WTC11 (cell line): ENCODE measurements at places on chromosomes 12 and 14. TPM values are rescaled to one million over a fixed set of nuclear protein-coding genes. Genes with fewer than 3 reads are reported as not detected.

DNA sequence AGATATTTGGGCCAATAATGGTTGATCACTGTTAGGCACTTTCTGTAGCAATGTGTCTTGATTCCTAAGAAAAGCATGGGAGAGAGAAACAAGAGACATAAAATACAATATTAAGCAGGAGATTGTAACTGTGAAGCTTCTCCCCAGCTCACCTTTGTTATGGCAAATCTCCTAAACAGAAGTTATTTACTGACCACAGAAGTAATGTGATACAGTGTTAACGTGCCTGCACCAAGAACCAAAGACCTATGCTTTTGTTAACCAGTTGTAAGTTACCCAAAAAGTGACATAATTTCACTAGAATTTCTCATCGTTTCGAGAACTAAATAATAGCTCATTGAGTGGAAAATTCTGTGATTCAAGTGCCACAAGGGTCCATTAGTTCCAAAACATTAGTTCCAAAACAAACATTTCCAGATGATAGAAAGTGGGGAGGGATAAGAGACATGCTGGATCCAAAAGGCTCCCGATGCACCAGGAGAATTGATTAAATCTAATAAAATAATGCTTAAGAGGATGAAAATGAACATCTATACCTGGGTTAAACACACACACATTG lies 14.3 kb downstream of the RERG start:
- DNase-seq: no peak

DNA sequence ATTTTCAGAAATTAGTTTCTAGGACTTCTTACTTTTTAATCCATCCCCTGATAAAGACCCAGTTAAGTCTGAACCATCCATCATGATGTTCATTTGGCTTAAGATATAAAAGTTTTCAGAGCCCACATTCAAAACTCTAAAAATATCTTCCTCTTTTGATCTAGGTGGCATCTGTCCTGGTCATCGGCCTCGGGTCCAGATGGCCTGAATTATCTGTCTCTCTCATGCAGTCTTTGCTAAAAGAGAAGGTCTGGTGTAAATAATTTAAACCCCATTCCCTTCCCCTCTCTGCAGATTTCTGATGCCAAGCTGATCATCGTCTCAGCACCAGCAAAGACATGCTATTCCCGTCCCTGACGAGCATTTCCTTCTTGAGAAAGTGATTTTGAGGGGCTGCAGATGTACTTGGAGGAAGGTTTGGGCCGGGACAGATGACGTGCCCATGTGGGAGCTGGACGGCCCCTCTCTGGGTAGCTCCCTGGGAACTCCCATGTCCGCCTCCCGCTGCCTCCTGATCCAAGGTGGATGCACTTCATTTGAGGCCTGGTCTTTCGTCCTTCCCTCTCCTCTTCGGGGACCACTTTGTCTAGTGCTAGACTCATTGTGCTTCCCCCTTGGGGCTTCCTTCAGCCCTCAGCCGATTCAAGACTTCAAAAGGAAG lies 173.0 kb upstream of the PRMT8 start:
- no peak for DNase-seq

DNA sequence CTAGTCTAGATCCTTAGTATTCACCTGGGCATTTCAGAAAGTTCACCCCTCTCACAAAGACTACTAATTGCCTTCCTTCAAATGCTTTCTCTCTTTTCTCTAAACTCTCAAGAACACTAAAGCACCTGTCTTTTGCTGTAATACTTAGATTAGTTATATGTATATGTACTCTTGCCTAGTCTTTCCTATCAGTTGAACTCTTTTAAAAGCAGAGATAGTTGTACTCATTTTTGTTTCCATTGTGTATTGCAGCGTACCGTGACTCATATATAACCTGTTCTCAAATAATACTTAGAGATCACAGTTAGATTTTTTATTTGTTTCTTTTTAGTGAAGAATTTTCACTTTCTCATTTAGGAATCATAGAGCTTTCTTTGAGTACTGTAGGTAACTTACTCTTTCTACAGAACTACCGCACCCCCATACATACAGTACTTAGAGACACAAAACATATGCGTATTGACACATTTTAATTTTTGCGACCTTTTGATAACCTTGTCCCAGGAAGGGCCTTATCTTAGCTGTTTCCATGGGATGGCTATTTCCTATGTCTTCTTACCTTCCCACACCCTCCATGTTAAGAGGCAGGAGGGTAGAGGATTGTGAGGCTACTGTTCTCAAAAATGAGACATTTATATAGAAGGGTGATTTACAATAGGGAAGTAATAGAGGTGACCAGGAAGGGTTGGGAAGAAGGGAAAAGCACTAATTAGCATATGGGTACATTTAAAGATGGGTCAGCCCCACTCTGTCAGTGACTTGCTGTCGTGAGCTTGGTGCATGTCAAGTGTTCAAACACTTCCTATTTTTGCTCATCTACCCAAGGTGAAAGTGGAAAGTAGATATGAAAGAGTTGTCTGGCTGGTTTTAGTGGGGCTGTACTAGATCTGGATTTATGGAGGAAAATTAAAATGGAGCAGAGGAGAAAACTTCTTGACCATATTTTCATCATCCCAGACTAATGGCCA lies 74.3 kb downstream of the PLEKHA5 start:
- no peak for DNase-seq

- no peak for DNase-seq
Observed at GRCh38 chr12:131857908-131858850, 30.0 kb downstream of the MMP17 start.

DNA sequence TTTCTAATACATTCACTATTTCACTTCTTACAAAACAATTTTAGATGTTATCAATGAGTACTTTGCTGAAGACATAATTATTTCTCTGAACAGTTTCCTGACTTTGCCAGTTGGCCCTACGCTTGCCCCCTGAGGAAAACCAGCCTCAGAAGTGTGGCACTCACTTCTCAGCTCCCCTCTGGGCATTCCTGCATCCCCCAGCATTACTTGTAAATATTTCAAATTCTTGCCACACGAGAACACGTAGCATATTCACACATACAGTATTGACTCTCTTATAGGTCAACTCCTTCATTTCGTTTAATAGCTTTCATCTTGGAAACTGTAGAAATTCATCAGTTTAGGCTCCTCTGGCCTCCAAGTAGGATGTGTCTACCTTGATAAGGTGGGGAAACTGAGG lies 65.2 kb downstream of the OTX2 start:
- DNase-seq: no peak

DNA sequence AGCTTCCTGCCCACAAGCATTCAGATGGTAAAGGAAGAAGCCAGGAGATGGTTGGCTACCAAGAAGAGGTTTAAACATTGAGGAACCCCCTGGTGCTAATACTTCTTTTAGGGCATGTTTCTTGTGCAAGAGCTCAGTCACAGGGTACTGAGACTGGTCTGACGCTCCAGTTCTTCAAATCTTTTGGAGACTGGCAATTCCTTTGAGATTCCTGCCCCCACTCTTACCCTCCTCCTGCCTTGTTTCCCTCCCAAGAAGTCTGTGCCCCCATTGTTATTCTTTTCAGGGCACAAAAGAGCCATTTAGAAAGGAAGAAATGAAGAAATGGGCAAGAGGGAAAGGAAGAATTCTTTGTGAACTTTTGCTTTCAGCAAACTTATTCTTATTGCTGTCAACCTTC lies 11.8 kb downstream of the A2ML1 start:
- DNase-seq: no peak

- DNase-seq: no peak
Observed at GRCh38 chr12:100656141-100656540, 82.7 kb downstream of the GAS2L3 start.

GRCh38 chr12:59386236-59386635 lies 209.6 kb upstream of the SLC16A7 start:
- DNase-seq: no peak

- DNase-seq: no peak
Observed at GRCh38 chr14:103489621-103490020, 33.0 kb downstream of the CKB start.

DNA sequence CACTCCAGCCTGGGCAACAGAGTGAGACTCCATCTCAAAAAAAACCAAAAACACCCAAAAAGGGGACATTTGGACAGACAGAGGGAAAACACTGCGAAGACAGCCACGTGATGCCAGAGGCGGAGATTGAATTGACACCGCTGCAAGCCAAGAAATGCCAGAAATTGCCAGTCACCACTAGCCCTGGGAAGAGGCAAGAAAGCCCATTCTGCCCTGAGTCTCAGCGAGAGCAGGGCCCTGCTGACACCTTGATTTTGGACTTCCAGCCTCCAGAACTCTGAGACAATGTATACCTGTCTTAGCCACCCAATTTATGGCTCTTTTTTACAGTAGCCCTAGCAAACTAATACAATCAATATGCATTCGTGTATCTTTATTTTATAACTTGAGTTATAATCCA lies 7.4 kb upstream of the IGFBP6 start:
- DNase-seq: no peak

GRCh38 chr12:68189821-68190242 lies 30.3 kb upstream of the IFNG start:
- no peak for DNase-seq

GRCh38 chr12:91630596-91631293 lies 448.1 kb upstream of the DCN start:
- DNase-seq: no peak

DNA sequence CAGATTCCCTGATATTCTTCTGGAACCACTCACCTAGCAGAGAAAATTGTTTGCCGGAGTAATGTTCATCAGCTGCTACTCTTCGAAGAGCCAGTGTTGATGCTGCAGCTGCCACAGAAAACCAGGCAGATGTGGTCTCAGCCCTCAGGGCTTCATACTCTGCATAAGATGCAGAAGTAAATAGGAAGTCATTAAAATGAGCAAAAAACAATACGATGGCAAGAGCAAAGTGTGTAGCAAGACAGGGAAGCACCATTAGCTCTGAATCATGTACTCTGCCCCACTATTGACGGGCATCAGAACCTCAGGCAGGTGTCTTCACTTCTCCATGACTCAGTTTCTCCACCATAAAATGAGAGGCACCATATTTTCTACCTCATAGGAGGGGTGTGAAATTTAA lies 991.6 kb upstream of the TMEM132C start:
- DNase-seq: no peak

GRCh38 chr12:88235183-88235833 lies 93.2 kb downstream of the TMTC3 start:
- DNase-seq: no peak

- no peak for DNase-seq
Observed at GRCh38 chr12:58719161-58719560, 201.1 kb downstream of the LRIG3 start.

DNA sequence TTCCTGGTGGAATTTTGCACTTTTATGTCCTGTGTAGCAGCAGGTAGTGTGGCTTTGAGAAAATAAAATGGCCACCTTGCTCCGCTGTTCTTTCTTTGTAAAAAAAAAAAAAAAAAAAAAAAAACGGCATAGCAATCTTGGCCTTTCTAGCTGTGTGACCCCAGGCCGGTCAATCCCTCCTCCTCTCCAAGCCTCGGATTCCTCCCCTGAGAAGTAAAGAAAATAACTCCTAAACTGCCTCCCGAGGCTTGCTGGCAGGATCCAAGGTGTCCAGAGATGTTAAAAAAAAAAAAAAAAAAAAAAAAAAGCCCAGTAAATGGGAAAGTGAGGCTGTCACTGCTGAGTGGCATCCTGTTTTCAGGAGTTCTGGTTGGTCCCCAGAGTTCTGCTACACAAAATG lies 23.9 kb upstream of the MAP1LC3B2 start:
- DNase-seq: no peak

DNA sequence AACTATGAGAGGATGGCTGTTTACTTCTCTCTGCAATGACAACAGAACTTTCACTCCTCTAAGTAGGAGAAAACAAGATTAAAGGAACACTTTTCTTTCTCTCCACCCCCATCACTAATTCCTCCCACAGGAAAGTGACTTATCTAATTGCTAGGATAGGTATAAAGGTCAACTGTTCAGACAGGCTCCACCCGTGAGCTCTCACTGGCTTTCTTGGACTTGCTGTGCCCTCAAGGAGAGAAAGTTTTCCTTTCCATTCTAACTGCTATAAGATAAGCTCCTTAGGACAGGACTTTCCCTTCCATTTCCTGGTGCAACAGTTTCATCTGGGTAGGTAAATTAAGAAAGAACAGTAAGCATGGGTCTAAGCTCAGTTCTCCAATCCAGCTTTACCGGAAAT lies 4.8 kb downstream of the SLC41A2 start:
- DNase-seq: no peak

DNA sequence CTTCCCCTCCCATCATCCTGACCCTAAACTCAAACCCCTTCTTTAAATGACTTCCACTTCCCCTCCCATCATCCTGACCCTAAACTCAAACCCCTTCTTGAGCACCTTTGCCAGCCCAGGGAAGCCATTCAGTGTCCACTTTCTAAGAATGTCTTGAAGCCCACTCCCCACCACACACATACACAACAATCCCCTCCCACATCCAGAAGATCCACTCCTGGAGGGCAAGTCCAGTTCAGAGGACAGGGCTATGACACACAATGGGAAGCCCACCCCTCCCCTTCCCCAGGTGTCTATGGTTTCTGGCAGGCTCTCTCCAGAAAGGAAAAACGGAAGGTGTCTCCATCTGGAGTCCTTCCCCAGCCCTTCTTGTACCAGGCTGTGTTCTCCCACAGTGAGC lies 117.1 kb downstream of the KCNA5 start:
- no peak for DNase-seq

DNA sequence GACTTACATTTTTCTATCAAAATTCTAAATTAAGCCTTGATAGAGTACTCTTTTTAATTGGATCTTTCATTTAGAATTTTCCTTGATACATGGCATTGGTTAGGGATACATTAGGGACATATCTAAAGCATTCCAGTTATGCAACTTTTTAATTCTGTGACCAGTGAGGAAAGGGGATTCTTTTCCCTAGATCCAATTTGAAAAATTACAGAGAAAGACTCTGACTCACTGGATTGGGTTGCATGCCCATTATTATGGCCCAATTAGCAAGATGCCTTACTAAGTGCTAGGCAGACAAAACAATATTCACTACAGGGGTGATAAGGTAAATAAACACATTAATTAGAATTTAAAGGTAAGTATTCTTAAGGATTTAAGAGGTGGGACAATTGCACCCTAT lies 5.2 kb upstream of the RAD52 start:
- DNase-seq: no peak

GRCh38 chr14:28761438-28762291 lies 4.9 kb upstream of the FOXG1 start:
- no peak for DNase-seq

GRCh38 chr14:23137192-23137812 lies 18.2 kb upstream of the CEBPE start:
- no peak for DNase-seq

- no peak for DNase-seq
Observed at GRCh38 chr12:77855548-77855947, 24.9 kb downstream of the NAV3 start.

The RND1 gene
- total RNA-seq: 7.6 to 9.1 TPM (median 8.5 TPM) in 3 replicates

The RDH5 gene
- 3.0 to 5.8 TPM (median 3.5 TPM) in 3 replicates for total RNA-seq

The ENDOU gene
- total RNA-seq: not detected in 3 replicates

The FAM186B gene
- total RNA-seq: 0.16 to 0.39 TPM (median 0.21 TPM) in 3 replicates

The RTL1 gene
- total RNA-seq: 0.05 to 0.07 TPM in 2 of 3 replicates, not detected in the other

The ANG gene
- total RNA-seq: 4.8 to 5.2 TPM (median 4.9 TPM) in 3 replicates

The EIF2S3B gene
- total RNA-seq: 0.55 to 1.0 TPM (median 0.69 TPM) in 3 replicates

The ZNF641 gene
- total RNA-seq: 6.9 to 8.3 TPM (median 7.8 TPM) in 3 replicates

The NELL2 gene
- 37.4 to 49.9 TPM (median 45.8 TPM) in 3 replicates for total RNA-seq

The ANO2 gene
- 2.8 to 4.0 TPM (median 3.1 TPM) in 3 replicates for total RNA-seq

The VRK1 gene
- total RNA-seq: 67.3 to 73.6 TPM (median 69.6 TPM) in 3 replicates

The TMEM121 gene
- total RNA-seq: 0.81 to 1.9 TPM (median 1.5 TPM) in 3 replicates

The EGLN3 gene
- 20.0 to 22.0 TPM (median 21.0 TPM) in 3 replicates for total RNA-seq

The KRT83 gene
- not detected in 3 replicates for total RNA-seq

The TAS2R19 gene
- total RNA-seq: 1.0 to 1.4 TPM (median 1.1 TPM) in 3 replicates

The TMPRSS12 gene
- total RNA-seq: not detected in 3 replicates
